Prostate gland (tissue), 2 donors: ENCODE measurements at places on chromosomes 16 and 17.
A peak's percentile ranks its signal among the peaks of the same experiment; 100 is the strongest.

DNA sequence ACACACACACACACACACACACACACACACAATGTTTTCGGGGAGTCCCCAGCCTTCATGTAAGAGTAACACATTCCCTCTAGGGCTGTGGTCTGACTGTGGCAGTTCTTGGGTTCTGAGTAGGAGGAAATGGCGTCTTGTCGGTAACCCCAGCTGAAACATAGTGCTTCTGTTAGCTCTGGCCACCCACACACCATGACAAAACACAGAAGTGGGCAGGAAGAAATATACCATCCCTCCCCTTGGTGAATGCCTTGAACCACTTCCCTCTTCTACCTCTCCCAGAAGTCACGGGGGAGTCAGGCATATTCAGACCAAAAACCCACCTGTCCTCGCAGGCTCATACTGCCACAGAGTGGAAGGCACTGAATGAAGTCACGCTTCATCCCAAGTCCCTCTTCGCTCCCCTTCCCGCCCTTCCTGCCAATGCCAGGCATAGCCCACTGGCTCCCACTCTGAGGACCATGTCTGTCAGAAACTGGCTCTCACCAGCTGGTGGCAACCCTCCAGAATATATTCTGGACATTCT, 11.5 kb downstream of the SLC35B1 start:
- H3K4me1 ChIP-seq, result no peaks in the 10 kb centered on the region
- H3K27me3 ChIP-seq, result no peaks in the 10 kb centered on the region
- H3K36me3 ChIP-seq, result no peaks in the 10 kb centered on the region
- H3K4me3 ChIP-seq, result no peak overlapping the region
- H3K27ac ChIP-seq, result no peak overlapping the region
- no peak for DNase-seq

DNA sequence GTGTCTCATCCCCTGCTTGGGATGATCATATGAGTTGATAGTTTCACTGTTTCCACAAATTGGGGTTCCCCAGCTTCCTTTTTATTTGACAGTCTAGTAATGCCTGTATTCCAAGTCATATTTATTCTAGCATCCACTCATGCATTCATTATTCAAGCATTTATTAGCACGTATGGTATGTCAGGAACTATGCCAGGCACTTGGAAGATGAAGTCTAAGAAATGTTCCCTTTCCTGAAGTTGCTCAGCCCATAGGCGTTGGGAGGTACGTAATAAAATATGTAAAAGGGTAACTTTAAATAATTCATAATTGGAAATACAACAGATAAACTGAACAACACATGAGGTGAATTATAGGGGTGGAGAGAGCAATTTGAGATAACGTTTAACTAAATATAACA, 338.0 kb upstream of the MAF start:
- no peak overlapping the region for H3K27ac ChIP-seq
- no peak for DNase-seq
- no peak overlapping the region for H3K4me3 ChIP-seq
- H3K27me3 ChIP-seq, result no peaks in the 10 kb centered on the region
- H3K4me1 ChIP-seq, result no peaks in the 10 kb centered on the region

GRCh38 chr16:58755989-58756649, 22.0 kb upstream of the GOT2 start:
- no peaks in the 10 kb centered on the region for H3K4me1 ChIP-seq
- H3K27ac ChIP-seq, result no peak overlapping the region
- H3K4me3 ChIP-seq, result no peak overlapping the region

DNA sequence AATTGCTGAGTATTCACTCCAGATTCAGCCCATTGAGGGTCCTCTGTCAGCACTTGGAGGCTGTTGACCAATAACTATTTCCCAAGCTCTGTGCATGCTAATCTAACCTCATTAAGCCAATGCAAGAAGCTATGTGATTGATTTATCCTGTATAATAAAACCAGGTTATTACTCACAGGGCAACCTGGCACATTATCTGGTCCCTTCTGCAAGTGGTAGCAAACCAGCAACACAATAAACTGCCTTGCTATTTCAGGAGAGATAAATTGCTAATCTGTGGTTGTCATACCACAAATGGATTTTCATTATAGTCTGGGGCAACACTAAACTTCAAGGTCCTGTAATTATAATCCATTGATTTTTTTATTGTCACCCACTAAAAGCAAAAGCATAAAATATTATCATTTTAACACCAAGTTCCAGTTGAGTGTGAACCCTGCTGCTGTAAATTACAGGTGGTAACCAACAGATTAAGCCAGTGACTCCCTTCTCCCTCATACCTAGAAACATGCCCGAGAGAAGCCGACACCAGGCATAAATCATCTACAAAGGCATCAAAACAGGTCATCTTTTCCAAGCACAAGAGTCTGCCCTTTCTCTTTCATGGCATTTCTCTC, 51.1 kb upstream of the SOX9 start:
- no peak for DNase-seq
- H3K4me1 ChIP-seq, result no peaks in the 10 kb centered on the region
- H3K36me3 ChIP-seq, result no peaks in the 10 kb centered on the region
- H3K27ac ChIP-seq, result no peak overlapping the region
- H3K4me3 ChIP-seq, result no peak overlapping the region

DNA sequence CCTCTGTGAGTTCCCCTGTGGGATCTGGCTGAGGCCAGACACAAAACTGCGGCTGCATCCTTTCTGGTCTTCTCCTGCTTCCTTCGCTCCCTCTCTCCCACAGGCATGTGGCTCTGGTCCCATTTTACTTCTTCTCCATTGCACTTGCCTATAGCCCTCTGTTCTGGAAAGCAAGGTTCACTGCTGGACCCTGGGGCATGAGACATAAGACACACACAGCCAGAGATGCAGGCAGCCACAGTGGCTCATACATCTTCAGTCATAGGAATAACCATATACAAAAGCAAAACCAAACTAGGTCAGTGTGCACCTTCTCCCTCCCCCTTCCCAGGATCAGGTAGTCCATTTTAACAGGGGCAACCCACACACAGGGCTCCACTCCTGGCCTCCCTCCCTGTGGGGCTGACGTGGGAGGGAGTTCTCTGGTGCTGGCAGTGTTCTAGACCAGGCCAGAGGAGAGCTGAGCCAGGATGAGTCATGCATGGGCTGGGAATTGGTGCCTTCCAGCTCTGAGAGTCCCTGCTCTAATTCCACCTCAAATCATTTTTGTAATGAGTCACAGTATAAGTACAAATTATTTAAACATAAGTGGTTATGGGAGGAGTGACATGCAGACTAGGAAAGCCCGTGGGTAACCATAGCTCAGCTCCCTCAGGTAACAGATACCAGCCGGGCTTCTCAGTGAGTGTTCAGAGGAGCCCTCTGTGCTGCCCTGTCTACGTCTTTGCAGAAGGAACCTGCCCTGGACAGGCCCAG, 58.0 kb downstream of the ASIC2 start:
- no peaks in the 10 kb centered on the region for H3K36me3 ChIP-seq
- peak; percentile 27 for DNase-seq
- H3K4me3 ChIP-seq, result no peak overlapping the region
- H3K4me1 ChIP-seq, result no peaks in the 10 kb centered on the region

GRCh38 chr17:54270499-54270898, 447.8 kb downstream of the KIF2B start:
- no peaks in the 10 kb centered on the region for H3K4me1 ChIP-seq
- DNase-seq, result no peak
- H3K4me3 ChIP-seq, result no peak overlapping the region
- H3K27ac ChIP-seq, result no peak overlapping the region
- H3K36me3 ChIP-seq, result no peaks in the 10 kb centered on the region
- H3K27me3 ChIP-seq, result no peaks in the 10 kb centered on the region

- peaks cover 3% of the 10 kb centered on the region for H3K36me3 ChIP-seq
- no peak for DNase-seq
- H3K4me1 ChIP-seq, result no peaks in the 10 kb centered on the region
- no peaks in the 10 kb centered on the region for H3K27me3 ChIP-seq
- H3K27ac ChIP-seq, result no peak overlapping the region
These were observed 7.7 kb downstream of the KNOP1 start for GRCh38 chr16:19710191-19710908.

GRCh38 chr17:35390663-35391062, 17.2 kb upstream of the SLFN11 start:
- no peak overlapping the region for H3K27ac ChIP-seq
- no peak overlapping the region for H3K4me3 ChIP-seq
- no peaks in the 10 kb centered on the region for H3K4me1 ChIP-seq
- DNase-seq, result no peak
- peaks cover 2% of the 10 kb centered on the region for H3K27me3 ChIP-seq

GRCh38 chr16:2428051-2428783, 1.0 kb upstream of the CCNF start:
- H3K27ac ChIP-seq, result peak overlapping the region; percentile 65
- peak; percentile 16 for DNase-seq

DNA sequence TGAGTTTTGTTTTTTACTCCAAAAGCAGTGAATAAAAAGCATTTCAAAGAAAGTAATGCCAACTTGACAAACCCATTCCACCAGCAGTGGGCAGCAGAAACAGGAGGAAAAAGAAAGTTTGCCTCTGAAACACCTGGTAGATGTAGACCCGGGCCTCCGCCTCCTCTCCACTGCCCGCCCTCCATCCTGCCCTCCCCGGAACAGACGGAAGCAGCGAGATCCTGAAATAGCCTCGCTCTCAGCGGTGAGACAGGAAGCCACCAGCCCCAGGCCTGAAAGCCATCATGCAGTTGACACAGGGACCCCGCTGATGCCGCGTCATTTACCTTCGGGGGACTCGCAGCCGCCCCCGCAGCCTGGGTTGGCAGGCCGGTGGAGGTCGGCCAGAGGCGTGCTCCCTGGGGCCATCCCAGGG, 67.8 kb downstream of the C16orf78 start:
- H3K27ac ChIP-seq, result no peak overlapping the region
- no peaks in the 10 kb centered on the region for H3K36me3 ChIP-seq
- no peaks in the 10 kb centered on the region for H3K27me3 ChIP-seq
- H3K4me1 ChIP-seq, result no peaks in the 10 kb centered on the region
- H3K4me3 ChIP-seq, result no peak overlapping the region

GRCh38 chr16:64990101-64990500, 131.8 kb downstream of the CDH11 start:
- no peaks in the 10 kb centered on the region for H3K27me3 ChIP-seq
- H3K4me1 ChIP-seq, result no peaks in the 10 kb centered on the region
- H3K36me3 ChIP-seq, result no peaks in the 10 kb centered on the region
- DNase-seq, result no peak
- no peak overlapping the region for H3K4me3 ChIP-seq

DNA sequence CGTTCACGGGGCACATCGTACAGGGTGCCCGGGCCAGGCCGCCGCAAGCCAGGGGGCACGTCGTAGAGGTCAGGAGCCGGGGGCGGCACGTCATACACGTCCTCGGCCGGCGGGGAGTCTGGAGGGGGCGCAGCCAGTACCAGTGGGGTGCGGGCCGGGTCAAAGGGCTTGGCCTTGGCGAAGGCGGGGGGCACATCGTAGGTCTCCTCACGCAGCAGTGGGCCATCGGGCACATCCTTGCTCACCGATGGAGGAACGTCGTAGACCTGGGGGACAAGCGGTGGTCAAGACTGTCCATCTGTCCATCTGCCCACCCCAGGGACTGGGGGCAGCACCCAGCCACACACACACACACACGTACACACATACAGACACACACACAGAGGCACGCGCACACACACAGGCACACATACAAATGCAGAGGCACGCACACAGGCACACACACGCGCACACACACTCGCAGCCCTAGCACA, 15.7 kb downstream of the BCAR1 start:
- no peak overlapping the region for H3K4me3 ChIP-seq
- H3K36me3 ChIP-seq, result peaks cover 5% of the 10 kb centered on the region
- no peak for DNase-seq
- H3K27me3 ChIP-seq, result no peaks in the 10 kb centered on the region

- no peaks in the 10 kb centered on the region for H3K27me3 ChIP-seq
- no peaks in the 10 kb centered on the region for H3K36me3 ChIP-seq
- no peak overlapping the region for H3K27ac ChIP-seq
These were observed 28.1 kb upstream of the NOL11 start for GRCh38 chr17:67689534-67690177.

- H3K4me1 ChIP-seq, result no peaks in the 10 kb centered on the region
- H3K27ac ChIP-seq, result peak overlapping the region; percentile 88
- H3K4me3 ChIP-seq, result peak overlapping the region; percentile 87
- no peaks in the 10 kb centered on the region for H3K27me3 ChIP-seq
- DNase-seq, result peak; percentile 93
- no peaks in the 10 kb centered on the region for H3K36me3 ChIP-seq
These were observed 42.5 kb upstream of the AMZ2 start for GRCh38 chr17:68205251-68205807.

DNA sequence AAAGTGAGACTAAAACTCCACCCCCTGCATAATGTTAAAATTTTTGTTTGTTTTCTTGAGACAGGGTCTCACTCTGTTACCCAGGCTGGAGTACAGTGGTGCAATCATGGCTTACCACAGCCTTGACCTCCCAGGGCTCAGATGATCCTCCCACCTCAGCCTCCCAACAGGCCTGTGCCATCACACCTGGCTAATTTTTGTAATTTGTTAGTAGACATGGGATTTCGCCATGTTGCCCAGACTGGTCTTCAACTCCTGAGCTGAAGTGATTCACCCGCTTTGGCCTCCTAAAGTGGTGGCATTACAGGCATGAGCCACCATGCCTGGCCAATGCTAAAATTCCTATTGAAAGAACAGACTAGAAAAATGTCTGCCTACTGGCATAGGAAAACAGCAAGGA, 103.8 kb downstream of the TRIM37 start:
- H3K4me3 ChIP-seq, result no peak overlapping the region
- H3K4me1 ChIP-seq, result no peaks in the 10 kb centered on the region
- H3K27ac ChIP-seq, result peak overlapping the region; percentile 76
- no peaks in the 10 kb centered on the region for H3K36me3 ChIP-seq
- H3K27me3 ChIP-seq, result no peaks in the 10 kb centered on the region

GRCh38 chr17:9935408-9935807, 30.3 kb upstream of the RCVRN start:
- no peak overlapping the region for H3K27ac ChIP-seq
- no peak for DNase-seq
- no peak overlapping the region for H3K4me3 ChIP-seq
- H3K36me3 ChIP-seq, result no peaks in the 10 kb centered on the region
- no peaks in the 10 kb centered on the region for H3K27me3 ChIP-seq

- H3K27me3 ChIP-seq, result no peaks in the 10 kb centered on the region
- no peaks in the 10 kb centered on the region for H3K36me3 ChIP-seq
- H3K4me3 ChIP-seq, result no peak overlapping the region
These were observed 201.8 kb downstream of the CDH11 start for GRCh38 chr16:64919929-64920607.

DNA sequence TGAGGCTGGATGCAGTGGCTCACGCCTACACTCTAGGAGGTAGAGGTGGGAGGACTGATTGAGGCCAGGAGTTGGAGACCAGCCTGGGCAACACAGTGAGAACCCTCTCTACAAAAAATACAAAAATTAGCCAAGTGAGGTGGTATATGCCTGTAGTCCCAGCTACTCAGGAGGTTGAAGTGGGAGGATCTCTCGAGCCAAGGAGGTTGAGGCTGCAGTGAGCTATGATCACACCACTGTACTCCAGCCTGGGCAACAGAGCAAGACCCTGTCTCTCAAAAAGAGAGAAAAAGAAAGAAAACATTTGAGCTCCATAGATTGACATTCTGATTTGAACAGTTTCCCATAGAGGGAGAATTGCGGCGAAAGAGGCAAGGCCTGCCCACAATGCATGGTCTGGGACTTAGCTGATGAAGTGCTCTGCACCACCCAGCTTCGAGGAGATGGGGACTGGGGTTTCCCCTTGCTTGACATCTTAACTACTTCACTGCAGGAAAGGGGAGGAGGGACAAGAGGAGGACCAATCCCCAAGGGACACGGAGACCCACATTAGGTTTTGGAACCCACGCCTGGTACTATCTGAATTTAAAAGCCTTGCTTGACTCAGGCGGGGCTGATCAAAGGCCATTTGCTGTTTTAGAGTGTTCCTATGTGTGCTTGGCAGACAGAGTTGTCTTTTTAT, 21.7 kb downstream of the MSI2 start:
- H3K27ac ChIP-seq, result no peak overlapping the region
- H3K27me3 ChIP-seq, result no peaks in the 10 kb centered on the region
- no peak overlapping the region for H3K4me3 ChIP-seq
- H3K4me1 ChIP-seq, result peaks cover 5% of the 10 kb centered on the region

- no peaks in the 10 kb centered on the region for H3K4me1 ChIP-seq
- peak; percentile 91 for DNase-seq
- peak overlapping the region; percentile 15 for H3K4me3 ChIP-seq
- no peaks in the 10 kb centered on the region for H3K36me3 ChIP-seq
These were observed 133.8 kb upstream of the PLCG2 start for GRCh38 chr16:81645266-81645694.
